ENCODE measurements at places on chromosomes 2 and 18. TPM values are rescaled to one million over a fixed set of nuclear protein-coding genes. Genes with fewer than 3 reads are reported as not detected.

Gene PAX3
- 11.6 TPM for total RNA-seq

Gene CNDP1
- total RNA-seq = 2.4 TPM

Gene ALPP
- total RNA-seq = 0.06 TPM

Gene SLC14A1
- total RNA-seq = 19.4 TPM

Gene CHRNG
- 0.06 TPM for total RNA-seq

Gene DOK1
- 14.5 TPM for total RNA-seq

Gene CTNNA2
- 117 TPM for total RNA-seq

Gene SERPINB3
- not detected for total RNA-seq

Gene KLHL41
- total RNA-seq = 3.9 TPM

Gene CHST10
- total RNA-seq = 33.1 TPM

Gene PCARE
- total RNA-seq = 0.06 TPM

DNA sequence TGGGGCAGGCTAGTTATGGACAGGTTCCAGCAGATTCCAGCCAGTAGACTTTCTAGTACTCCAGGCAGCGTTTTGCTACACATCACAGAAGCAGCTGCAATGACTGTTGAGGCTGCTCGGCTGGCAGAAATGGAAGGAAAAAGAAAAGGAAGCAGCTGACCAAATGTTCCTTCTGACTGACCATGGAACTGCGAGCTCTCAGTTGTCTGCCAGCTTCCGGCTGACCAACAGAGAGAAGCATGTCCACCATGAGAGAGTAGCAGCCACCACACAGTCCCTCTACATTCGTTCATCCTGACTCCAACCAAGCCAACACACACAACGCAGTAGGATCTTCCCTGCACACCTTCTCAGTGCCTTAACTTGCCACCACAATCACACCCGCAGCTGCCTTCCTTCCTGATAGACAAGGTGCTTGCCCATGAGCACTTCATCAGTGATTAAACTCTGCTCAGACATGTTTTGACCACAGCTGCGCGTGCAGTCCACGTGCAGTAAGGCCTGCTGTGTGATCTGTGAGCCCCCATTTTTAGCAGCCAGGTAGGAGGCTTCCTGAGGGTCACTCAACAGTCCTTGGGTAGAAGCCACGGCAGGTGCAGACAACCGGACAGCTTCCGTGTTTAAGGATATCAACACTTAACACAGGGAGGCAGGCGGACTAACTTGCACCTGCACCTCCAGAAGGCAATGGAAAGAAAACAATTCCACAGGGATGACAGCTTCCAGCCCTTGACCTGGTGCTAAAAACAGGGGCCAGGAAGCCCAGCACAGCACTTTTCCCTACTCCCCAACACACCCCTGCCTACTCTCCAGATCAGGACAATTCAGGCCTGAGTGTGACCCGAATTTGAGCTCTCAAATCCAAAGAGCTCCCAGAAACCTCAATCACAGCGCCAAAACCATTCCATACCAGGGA is 996 bp downstream of the TGFBRAP1 start:
- H3K4me3 ChIP-seq = peak overlapping the region; percentile 59
- no peaks in the 10 kb centered on the region for H3K27me3 ChIP-seq
- peak overlapping the region; percentile 19 for H3K27ac ChIP-seq
- H3K36me3 ChIP-seq = peaks cover 6% of the 10 kb centered on the region

DNA sequence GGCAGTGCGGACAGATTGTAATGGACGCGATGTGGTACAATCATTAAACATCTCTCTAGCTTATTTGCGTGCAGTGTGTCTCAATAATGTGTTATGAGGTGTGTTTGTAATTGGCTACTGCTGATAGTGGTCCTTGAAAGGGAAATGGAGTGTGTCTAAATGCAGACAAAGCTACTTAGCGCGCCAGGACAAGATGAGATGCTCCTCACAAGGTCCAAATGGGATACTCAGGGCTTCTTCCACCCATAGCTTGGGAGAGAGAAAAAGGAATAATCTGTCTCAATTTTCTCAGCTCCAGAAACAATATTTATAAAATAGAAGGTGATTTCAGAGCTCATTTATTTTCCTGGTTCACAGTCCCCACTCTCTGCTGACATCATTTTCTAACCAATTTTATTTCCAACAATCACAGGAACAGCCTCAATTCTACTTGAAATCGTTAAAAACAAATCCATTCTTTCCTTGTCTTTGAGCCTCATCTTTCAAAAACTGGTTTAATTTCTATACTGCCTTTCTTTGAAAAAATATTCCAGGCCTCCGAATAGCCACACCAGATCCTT is 28.5 kb downstream of the GALNT14 start:
- H3K27ac ChIP-seq = no peak overlapping the region
- no peaks in the 10 kb centered on the region for H3K36me3 ChIP-seq
- DNase-seq = peak; percentile 31
- H3K4me1 ChIP-seq = peaks cover 10% of the 10 kb centered on the region

DNA sequence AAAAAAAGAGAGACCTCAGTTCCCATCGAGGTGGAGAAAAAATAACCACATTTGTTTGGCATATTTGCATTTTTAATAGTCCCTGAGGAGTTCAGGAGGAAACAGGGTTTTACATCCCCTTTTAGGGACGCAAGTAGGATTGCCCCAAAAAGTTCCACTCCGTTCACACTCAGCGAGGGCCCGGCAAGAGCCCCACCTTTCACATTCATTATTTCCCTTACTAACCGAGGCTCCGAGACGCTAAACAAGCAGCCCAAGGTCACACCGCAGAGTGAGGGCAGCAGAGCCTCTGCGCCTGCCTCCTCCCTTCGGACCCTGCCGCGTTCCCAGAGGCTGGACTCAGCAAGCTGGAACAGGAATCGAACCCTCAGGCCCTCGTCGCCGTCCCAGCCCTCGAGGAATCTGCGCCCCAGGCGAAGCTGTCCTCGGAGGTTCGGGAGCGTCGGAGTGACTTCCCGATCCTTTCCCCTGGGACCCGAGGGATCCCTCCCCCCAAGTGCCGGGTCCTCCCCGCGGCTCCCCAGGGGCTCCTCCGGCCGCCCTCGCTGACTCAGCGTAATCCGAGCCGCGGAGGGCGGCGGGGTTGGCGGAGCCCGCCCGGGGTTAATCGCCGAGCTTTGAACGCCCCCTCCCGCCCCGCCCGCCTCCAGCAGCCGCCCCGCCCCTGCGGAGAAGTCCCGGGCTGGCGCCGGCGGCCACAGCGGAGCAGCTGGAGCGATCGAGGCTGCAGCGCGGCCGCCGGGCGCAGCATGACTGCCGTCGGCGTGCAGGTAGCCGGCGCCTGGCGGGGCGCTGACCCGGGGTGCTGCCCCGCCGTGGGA is at the start of gene TMEM37:
TSS of gene TMEM37 (plus strand) at position 700 of the 821 bp plus-strand sequence. CDS start at position 750, 50 bp downstream.
- H3K36me3 ChIP-seq = no peaks in the 10 kb centered on the region
- peak; percentile 73 for DNase-seq
- H3K27me3 ChIP-seq = peaks cover 32% of the 10 kb centered on the region
- H3K4me1 ChIP-seq = peaks cover 22% of the 10 kb centered on the region

DNA sequence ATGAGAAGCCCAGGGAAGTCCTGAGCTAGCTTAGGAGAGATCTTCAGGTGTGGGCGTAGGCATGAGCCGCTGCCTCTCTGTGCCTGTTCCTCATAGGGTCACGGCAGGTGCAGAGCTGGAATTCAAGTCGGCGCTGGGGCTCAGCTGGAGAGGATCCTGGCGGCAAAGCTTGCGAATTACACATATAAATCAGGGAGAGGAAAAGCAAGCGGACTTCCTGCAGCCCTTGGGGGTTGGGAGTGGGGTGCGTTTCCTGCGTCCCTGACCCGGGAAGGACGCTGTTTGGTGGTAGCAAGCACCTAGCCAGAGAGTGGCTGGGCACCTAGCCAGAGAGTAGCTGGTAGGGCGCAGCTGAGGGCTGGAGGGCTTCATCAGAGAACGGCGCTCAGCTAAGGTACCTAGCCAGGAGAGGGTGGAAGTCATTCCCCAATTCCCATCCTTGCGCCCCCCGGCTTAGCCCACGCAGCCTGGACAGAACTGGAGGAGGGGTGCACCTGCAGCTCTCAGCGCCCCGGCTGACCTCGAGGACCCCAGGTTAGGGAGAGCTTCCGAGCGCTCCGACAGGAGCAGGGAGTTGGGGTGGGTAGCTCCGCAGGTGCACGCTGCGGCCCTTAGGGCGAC is 459 bp upstream of the EFR3B start:
- H3K27me3 ChIP-seq = no peaks in the 10 kb centered on the region
- H3K27ac ChIP-seq = peak overlapping the region; percentile 63
- H3K36me3 ChIP-seq = peaks cover 4% of the 10 kb centered on the region
- peak overlapping the region; percentile 57 for H3K4me3 ChIP-seq
- peak; percentile 80 for DNase-seq

DNA sequence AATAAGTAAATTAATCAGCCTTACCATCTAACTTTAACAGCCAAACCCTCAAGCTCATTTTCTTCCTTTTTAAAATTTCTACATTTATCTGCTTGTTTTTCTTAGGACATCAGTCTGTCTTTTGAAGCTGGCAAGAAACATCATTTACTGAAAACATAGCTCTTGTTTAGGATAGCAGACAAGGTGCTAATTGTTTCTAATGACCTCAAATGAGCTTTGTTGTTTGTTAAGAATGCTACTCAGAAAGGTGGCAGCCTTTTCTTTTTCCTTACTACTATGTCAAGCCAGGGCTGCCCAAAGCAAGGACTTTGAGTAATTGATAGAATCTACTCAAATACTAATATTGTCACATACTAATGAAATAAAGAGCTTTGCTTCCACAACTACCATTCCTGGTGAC is 171.8 kb downstream of the LRP1B start:
- H3K4me3 ChIP-seq = no peak overlapping the region
- no peak for DNase-seq
- H3K4me1 ChIP-seq = no peaks in the 10 kb centered on the region
- no peaks in the 10 kb centered on the region for H3K36me3 ChIP-seq

DNA sequence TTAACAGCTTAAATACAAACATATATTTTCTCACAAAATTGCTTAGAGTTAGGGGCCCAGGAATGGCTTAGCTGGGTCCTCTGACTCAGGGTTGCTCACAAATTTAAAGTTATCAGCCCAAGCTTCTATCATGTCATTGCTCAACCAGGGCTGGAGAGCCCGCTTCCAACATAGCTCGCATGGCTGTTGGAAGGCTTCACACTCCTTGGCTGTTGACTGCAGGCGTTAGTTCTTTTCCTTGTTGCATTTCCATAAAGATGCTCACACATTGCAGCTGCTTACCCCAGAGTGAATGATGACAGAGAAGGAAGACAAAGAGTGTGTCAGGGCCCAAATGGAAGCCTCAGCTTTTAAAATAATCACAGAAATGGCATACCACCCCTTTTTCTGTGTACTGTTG is 62.9 kb upstream of the TFPI start:
- H3K4me3 ChIP-seq = no peak overlapping the region
- H3K27me3 ChIP-seq = no peaks in the 10 kb centered on the region
- H3K36me3 ChIP-seq = no peaks in the 10 kb centered on the region
- no peaks in the 10 kb centered on the region for H3K4me1 ChIP-seq

GRCh38 chr18:39845631-39846030 is 2109.4 kb upstream of the PIK3C3 start:
- no peak overlapping the region for H3K4me3 ChIP-seq
- DNase-seq = no peak
- H3K36me3 ChIP-seq = no peaks in the 10 kb centered on the region
- H3K27me3 ChIP-seq = no peaks in the 10 kb centered on the region
- H3K4me1 ChIP-seq = peaks cover 8% of the 10 kb centered on the region

DNA sequence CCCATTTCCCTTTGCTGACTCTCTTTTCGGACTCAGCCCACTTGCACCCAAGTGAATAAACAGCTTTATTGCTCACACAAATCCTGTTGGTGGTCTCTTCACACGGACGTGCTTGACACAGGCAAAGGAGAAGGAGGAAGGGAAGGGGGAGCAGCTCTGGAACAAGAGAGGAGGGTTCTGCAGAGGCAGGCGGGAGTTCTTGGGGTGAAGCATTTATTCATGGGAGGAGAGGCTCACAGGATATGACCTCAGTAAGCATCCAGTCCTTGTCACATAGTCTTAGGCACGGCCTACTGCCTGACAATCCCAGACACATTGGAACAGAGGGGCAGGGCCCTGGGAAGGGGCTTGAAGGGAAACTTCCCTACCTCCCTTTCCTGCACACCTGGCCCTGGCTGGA is 171.7 kb upstream of the HS6ST1 start:
- no peak overlapping the region for H3K4me3 ChIP-seq
- DNase-seq = no peak
- H3K27ac ChIP-seq = no peak overlapping the region
- no peaks in the 10 kb centered on the region for H3K36me3 ChIP-seq

DNA sequence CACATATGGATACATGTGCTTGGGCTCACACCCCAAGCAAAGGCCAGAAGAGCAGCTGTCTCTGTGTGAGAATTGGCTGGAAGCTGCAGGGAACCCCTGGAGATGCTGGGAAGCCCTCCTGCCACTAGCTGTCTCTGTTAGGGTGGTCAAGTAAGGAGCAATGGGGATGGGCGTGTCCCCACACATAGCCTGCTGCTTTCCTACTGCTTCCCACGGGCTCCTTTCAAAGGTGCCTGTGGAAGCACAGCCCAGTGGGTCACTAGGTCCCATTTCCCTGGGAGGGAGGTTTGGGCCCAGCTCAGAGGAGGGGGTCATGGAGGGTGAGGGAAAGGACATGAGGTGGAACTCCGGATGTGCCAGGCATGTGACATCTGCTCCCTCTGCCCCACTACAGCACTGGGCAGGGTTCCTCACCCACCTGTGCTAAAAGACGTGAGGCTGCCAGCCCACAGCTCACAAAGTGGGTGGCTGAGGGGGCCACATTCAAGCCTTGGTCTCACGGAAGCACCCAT is 24.4 kb upstream of the MAL start:
- peaks cover 30% of the 10 kb centered on the region for H3K27me3 ChIP-seq
- H3K4me1 ChIP-seq = peaks cover 15% of the 10 kb centered on the region
- DNase-seq = no peak
- H3K27ac ChIP-seq = no peak overlapping the region
- H3K4me3 ChIP-seq = no peak overlapping the region
- H3K36me3 ChIP-seq = no peaks in the 10 kb centered on the region

DNA sequence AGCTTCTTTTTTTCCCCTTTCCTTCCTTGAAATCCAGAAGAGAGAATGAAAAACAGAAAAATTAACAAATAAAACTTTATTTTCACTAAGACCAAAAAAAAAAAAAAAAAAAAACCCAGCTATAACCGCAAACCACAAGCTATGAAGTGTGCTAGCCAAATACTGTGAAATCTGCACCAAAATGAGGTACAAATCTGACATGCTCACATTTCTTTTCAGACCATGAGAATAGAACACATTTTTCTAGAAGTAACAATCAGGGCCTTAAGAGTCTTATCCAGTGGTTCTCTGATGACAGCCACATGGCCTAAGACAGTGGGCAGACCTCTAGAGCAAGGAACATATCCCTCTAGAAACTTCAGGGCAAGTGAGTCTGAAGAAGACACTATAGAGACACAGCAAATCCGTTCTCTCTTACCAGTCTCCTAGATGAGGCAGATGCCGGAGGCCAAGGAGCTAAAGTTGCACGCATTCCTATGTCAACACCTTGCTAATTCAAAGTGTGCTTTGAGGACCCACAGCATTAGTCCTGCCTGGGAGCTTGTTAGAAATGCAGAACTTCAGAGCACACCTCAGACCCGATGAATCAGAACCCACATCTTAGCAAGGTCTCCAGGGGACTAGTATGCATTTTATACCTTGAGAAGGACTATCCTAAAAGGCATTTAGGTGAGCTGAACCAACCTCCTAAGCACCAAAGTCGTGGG is 317.1 kb downstream of the MYCN start:
- H3K27ac ChIP-seq = no peak overlapping the region
- no peaks in the 10 kb centered on the region for H3K4me1 ChIP-seq
- no peak overlapping the region for H3K4me3 ChIP-seq
- no peak for DNase-seq
- no peaks in the 10 kb centered on the region for H3K27me3 ChIP-seq

Measured in spinal cord (tissue), 10 donors.